ELF-1 (cell line): ENCODE measurements at places on chromosomes 5 and 9.
A peak's percentile ranks its signal among the peaks of the same experiment; 100 is the strongest.

DNA sequence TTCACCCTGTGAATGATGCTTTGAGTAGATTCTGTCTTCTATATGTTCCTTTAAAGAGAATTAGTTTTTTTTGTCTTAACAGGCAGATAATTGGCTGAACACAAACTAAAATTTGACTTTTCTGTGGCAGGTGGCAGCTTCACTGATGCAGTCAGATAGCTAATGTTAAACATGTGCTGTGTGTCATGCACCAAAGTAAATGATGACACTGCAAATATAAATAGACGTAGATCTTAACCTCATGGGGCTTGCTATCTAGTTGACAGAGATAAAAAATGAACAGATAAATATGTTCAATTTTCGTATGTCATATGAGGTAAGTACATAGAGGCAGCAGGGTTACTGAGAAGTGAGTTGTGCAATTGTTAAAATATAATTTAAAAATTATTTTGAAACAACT is 82.7 kb downstream of the PARP8 start:
- DNase-seq = no peak

DNA sequence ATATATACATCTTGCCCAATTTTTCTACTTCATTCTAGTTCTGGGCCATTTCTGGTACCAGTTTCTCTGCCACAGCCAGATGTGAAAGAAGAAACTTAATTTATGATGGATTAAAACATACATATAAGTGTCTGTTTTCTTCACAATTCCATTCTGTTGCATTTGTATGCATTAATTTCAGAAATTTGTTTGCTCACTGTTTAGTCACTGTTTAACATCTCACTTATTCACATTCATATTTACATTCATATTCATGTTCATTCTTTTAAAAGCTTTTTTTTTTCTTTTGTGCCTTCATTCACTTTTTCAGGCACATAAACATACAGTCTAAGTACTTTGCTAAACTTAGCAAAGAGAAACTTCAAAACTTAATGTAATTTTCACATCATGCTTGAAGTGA is 684.0 kb upstream of the CDH9 start:
- no peak for DNase-seq

- no peak for DNase-seq
Observed at GRCh38 chr5:93327605-93328004, 253.4 kb downstream of the NR2F1-AS1 start.

DNA sequence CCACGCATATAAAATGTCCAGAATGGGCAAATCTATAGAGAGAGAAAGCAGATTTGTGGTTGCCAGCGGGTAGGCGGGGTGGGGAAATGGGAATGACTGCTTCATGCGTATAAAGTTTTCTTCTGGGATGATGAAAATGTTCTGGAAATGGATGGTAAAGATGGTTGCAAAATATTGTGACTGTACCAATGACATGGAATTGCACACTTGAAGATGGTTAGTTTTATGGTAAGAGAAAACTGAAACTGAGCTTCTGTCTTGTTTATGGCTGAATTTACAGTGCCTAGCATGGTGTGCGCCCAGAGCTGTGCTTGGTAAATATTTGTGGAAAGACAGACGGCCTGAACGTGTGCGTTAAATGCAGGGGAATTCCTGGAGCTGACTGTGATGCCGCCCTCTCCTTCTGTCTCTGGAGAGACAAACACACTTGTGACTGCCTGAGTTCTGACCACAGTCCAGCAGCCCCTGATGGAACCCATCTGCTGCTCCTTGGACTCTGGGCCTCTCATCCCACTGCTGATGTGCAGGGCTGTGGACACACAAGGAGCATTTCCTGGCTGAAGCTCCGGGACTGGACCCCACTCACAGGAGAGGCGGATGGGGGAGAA is 8.6 kb upstream of the PTGES start:
- DNase-seq = no peak

DNA sequence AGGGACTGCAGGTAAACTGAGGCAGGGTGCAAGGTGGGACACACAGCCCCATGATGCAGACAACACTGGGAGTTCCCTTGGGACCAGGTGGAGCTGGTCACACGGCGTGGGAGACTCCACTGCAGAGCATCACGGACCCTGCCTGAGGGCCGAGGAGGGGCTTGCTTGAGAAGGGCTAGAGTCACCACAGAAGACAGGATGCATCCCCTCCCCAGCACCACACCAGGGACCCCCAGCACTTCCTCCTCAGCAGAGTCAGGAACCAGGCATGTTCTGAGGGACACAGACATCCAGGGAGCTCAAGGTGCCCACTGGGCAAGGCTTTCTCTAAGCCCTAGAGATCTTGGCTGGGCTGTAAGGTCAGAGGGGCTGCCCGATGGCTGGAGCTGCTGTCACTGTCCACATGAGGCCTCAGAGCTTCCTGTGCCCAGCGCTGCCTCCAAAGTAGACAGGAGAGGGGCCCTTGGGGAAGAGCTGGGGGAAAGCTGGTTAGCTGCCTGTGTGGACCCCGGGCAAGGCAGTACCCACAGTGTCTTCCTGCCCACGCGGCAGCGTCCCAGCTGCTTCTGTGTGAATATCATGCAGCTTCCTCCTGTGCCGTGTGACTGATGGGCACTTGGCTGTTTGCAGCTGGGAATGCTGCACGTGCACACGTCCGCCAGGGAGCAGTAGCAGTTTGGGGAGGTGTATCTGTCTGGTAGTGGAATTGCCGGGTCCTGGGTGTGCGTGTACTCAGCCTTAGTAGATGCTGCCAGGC is 176.6 kb downstream of the CACNA1B start:
- no peak for DNase-seq

DNA sequence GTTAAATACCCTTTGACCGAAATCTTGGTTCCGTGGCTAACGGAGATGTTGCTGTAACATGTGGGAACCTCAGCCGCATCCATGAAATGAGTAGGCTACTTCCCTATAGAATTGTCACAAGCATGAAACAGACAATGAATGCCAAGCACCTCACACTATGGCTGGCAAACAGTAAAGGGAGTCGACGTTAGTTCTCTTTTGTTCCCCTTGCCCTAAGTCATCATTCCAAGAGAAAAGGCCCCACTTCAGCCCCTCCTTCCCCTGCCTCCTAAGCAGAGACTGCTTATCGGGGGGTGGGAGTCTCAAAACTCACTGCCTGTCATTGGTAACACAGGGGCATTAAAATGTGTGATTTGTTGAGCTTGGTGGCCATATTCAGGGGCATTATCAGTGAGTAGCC is 159.6 kb downstream of the MAPKAP1 start:
- DNase-seq = no peak

DNA sequence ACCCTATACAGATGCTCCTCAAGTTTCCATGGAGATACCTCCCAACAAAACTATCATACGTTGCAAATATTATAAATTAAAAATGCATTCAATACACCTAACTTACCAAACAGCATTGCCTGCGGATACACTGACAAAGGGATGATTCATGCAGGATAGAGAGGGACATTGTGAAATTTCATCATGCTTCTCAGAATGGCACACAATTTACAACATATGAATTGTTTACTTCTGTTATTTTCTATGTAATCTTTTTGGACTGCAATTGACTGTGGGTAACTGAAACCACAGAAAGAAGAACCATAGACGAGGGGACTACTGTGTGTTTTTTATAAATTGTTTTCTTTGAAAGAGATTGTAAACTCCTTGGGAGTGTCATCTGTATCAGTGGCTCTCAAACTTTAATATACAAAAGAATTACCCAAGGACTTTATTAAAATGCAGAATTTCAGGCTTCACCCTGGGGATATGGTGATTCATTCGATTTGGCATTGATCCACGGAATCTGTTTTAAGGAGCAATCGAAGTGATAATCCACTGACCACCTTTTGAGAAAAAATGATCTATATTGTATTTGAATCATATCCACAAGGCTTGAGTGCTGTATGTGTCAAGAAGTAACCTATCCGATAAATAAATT is 146.4 kb downstream of the SGCD start:
- DNase-seq = no peak

DNA sequence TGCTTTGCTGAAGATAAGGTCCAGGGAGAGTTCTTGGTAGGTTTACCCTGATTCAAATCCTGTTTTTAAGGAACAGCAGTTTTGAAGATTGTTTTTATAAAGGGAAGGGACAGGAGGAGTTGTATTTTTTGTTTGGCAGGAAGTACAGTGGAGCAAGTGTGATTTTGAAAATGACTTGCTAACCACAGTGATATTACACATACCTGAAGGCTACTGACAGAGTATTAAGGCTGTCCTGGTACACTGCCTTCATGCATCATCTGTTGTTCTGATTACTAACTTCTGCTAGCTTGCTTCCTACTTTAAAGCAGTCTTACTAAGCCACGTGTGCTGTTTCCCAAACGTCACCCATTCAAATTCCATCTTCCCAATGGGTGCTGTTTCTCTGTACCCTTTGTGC is 559.5 kb upstream of the SGCD start:
- DNase-seq = no peak

GRCh38 chr5:56064984-56065383 is 70.2 kb upstream of the IL6ST start:
- no peak for DNase-seq

GRCh38 chr9:9730174-9730573 is 882.6 kb downstream of the PTPRD start:
- no peak for DNase-seq

DNA sequence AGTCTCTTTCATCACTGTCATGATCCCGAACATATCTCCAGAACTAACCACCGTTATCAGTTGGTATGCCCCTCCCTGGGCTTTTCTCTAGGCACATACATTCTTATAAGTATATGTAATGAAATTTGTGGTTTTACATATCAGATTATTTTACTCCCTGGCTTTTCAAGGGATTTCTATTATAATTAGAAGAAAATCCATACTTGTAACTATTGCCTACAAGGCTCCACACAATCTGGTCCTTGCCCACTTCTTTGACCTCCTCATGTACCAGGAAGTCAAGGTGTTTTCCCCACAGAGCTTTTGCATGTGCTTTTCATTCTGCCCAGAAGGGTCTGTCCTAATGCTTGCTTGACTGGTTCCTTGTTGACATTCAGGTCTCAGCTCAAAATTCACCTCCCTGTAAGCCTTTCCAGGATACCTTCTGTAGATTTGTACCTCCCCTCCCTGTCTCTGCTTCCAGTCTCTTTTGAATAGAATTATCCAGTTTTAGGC is 33.6 kb upstream of the HSD17B4 start:
- DNase-seq = peak; percentile 63

DNA sequence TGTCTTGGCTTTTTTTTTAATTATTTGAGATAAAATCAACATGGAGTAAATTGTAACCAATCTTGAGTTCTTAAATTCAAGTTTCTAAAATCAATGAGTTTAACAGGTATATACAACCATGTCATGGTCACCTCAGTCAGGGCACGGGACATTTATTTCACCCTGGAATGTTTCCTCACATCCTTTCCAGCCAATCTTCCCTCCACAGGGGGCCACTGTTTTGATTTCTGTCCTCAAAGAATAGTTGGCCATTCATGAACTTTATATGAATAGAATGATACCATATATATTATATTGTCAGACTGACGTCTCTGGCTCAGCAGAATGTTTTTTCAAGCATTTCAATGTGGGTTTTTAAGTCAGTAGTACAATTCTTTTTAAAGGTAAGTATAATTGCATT is 806 bp downstream of the ZNF474 start:
- no peak for DNase-seq

GRCh38 chr5:36662291-36662851 is 56.0 kb downstream of the SLC1A3 start:
- peak; percentile 86 for DNase-seq

- no peak for DNase-seq
Observed at GRCh38 chr5:179171251-179171815, 111.2 kb downstream of the ZNF354C start.

GRCh38 chr5:135700731-135701130 is 121.9 kb upstream of the CXCL14 start:
- DNase-seq = no peak

- DNase-seq = no peak
Observed at GRCh38 chr9:89622933-89623861, 18.4 kb downstream of the GADD45G start.

DNA sequence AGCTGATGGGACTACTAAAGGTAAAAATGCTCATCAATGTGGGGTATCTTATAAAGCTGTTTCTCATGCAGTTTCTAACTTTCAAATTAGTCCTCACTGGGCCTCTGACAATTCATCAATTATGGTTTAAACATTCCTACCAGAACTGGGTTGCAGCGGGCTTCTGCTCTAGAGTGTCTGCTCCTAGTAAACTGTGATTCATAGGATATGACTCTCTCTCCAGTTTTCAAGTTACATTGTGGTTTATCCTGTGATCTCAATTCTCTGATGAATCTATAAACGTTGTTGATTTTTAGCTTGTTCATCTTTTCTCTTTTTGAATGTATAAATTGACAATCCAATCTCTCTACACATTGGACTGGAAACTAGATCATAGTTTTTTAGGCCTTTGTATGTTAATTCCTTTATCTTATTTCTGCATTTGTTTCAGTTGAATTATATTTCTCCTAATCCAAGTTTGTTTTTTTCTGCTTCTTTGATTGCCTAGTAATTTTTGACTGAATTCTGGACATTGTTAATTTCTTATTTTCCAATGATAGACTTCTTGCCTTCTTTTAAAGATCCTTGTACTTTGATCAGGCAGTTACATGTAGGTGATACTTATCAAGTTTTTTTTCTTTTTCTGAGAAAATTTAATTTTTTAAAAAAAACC is 822.6 kb downstream of the TLE1 start:
- no peak for DNase-seq

GRCh38 chr5:103951776-103952175 is 389.2 kb upstream of the NUDT12 start:
- no peak for DNase-seq

DNA sequence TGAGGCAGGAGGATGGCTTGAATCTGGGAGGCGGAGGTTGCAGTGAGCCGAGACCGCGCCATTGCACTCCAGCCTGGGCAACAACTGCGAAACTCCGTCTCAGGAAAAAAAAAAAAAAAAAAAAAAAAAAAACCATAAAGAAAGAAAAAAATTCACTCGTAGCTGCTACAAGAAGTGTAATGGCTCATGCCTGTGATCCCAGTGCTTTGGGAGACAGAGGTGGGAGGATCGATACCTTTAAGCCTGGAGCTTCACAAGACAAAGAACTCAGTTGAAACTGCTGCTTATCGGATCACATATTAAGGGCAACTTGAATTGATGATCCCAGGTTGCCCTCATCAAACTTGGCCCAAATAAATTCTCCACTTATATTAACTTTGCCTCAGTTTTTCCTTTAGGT is 1.0 kb upstream of the ZCCHC7 start:
- DNase-seq = no peak

DNA sequence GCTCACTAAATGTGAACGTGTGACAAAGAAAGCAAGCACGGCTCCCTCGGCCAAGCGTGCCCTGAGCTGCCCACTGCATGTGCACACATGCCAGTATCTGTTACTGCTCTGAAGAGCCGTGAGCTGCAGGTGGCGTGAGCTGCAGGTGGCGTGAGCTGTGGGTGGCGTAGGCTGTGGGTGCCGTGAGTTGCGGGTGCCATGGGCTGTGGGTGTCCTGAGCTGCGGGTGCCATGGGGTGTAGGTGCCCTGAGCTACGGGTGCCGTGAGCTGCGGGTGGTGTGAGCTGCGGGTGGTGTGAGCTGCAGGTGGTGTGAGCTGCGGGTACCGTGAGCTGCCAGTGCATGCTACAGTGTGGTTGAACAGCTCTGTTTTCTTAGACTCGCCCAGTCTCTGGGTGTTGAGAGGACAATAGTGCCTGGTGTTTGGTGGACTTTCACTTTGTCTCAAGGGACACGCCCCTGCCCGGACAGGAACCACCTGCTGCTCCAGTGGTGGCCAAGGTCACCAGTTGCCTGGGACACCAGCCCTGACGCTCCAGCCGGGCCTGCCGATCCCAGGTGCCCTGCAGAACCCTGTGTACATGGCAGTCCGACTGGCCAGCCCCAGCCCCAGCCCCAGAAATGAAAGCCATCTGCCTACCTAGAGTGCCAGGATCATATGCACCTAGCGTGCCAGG is 6.7 kb downstream of the CCDC187 start:
- DNase-seq = no peak

- DNase-seq = no peak
Observed at GRCh38 chr5:10172247-10172646, 77.4 kb downstream of the ATPSCKMT start.
